Hematopoietic multipotent progenitor cell treated with erythropoietin and hydrocortisone succinate and interleukin-3 and kit ligand, for 4 days (in vitro differentiated cells): ENCODE measurements at places on chromosomes 6 and 20.
A peak's percentile ranks its signal among the peaks of the same experiment; 100 is the strongest.

DNA sequence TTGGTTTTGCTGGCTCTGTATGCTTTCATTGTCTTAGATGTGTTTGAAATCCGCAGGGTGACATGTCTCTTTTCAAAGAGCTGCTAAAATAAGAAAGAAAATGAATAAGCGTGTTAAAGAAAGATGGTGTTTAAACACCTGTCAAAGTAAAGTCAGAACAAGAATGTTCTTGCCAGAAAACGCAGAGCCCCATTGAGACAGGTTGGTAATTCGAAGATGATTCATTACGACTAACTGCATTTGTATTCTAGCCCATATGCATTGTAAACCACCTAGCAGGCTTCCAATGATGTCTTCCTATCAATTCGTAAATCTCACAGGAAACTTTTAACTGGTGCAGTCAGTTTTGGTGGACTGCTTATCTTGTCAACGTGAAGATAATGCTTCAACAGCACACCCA lies 16.8 kb downstream of the PHACTR2 start:
- no peak for DNase-seq

DNA sequence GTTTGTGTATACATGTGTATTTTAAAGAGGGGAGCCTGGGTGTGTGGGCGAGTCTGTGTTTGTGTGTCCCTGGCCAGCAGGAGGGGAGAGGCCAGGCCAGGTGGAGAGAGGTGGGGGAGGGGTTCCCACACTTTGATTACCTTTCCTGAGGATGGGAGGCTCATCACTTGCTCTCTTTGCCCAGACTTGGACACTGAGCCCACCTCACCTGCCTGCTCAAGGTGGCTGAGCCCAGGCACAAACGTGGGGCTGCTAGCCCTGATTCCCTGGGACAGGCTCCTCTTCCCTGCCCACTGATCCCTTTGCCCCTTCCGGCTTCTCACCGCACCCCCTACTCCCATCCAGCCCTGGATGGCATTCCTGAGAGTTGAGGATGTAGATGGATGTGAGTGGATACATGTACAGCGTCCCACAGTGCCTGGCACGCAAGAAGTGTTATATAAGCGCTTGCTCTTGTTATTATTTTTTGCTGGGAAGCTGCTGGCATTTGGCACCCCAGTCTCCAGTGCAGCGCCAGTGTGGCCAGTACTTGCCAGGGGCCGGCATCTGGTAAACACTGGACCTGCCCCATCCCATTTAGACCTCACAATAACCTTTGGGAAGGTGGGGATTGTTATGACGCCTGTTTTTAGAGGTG lies 2.7 kb downstream of the CEBPB start:
- DNase-seq, result no peak

DNA sequence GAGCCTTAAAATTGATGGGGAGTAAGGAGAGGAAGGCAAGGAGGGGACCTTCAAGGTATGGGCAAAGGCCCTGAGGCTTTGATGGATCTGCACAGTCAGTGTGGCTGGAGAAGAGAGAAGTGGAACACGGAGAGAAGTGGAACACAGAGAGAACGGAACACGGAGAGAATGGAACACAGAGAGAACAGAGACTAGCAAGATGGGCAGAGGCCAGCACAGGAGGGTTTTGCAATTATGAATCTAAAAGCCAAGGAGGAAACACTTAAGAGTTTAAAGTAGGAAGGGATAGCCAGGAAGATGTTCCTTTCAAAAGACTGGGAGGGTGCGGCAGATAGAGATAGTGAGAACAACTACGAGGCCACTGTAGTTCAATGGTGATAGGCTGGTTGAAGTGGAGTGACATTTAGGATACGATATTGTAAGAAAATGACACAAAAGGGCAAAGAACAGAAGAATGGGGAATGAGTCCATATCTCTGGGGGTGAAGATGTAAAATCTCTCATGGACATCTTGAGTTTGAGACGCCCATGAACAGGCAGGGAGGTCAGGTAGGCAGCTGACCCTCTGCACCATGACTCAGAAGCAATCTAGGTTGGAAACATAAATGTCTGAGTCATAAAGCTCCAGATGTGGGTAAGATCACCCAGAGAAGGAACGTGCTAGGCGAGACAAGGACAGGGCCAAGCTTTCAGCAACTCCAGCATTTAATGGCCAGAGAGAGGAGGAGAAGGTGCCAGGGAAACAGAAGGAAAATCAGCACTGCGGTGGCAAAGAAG lies 25.4 kb downstream of the ZMYND8 start:
- DNase-seq, result peak; percentile 82

DNA sequence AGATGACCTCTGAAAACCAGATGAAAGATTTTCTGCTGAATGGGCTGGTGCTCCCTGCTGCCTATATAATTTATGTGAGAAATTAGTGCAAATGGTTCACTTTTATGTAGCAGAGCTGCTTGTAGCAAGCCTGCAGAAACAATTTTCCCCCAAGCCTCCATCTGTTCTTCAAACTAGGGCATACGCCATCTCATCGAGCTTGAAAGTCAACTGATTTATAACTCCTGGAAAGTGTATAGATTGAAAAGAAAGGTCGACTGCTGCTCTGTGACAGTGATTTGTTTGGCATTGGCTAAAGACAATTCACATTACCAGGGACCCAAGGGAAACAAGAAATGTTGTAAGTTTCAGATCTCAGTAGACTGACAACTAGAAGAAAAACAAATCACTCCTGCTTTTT lies 93.3 kb downstream of the PACRG start:
- DNase-seq, result no peak

DNA sequence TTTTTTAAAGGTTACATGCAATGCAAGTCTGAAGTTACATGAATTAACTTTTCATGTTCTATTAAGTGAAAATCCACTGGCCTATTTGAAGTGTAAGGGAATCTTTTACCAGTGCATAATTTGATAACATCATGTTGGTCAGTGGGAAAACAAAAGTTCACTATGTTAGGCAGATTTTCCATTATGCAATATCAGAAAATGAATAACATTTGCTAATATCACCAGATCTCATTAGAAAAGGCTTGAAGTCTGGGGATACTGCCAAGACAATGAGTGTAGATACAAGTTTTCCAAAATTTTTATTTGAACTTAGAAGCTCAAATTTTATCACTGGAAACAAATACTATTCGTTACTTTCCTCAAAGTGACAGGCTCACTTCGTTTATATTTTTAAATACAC lies 296.4 kb upstream of the CDH4 start:
- no peak for DNase-seq

DNA sequence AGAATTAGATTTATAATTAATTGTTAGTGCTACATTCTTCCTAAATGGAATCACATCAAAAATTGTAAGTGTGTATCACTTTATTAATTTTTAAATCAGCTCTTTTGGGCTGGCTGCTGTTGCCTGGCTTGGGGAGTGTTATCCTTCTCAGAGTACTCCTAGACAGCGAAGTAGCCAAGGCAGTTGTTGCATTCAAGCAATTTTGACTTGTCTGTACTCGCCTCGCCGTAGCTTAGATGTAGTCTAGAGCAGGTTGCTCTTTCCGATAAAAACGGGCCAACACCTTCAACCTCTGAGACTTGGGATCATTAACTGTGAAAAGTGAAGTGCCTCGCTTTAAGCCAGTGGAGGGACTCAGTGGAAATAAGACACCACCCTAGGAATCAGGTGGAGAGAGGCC lies 151.3 kb downstream of the FARS2 start:
- no peak for DNase-seq

DNA sequence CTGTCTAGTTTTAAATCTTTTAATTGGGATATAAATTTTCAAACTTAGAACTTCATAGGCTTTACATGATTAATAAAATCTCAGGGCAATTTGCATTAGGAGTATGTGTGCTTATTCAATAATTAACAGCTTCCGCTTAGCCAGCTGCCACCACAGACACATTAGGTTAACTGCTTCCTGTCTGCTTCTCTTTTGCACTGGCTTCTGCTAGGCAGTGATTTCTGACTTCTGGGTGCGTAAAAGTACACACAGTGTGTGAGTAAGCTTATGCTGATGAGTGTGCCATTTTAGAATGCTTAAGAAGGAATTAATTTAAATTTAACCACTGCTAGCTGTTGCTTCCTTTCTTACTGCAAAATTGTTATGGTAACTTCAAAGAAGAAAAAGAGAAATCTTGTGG lies 73.9 kb downstream of the F13A1 start:
- peak; percentile 39 for DNase-seq

GRCh38 chr6:128882991-128883611 lies at the start of gene LAMA2:
Gene LAMA2 (plus strand): TSS chr6:128883138. CDS start chr6:128883246, 108 bp downstream.
- peak; percentile 3 for DNase-seq

DNA sequence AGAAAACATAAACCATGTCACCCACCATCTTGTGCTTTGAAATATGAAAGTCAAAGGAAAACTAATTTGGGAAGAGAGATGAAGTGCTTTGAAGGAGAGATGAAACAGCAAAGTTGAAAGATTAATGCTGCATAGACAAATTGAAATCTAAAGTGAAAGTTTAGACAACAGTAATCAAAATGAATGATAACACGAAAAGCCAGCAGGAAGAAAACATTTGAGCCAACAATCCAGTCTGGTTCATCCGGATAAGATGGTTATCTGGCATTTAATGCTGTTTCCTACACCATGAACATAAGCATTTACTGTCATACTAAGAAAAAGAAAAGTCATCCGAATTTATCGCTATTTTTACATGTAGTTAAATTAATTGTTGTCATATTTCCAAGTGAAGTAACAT lies 595 bp downstream of the HAO1 start:
- DNase-seq, result peak; percentile 7

- DNase-seq, result no peak
Observed at GRCh38 chr20:43514648-43514999, 7.1 kb downstream of the L3MBTL1 start.

GRCh38 chr6:18207949-18208348 lies 52.7 kb downstream of the KDM1B start:
- DNase-seq, result no peak

- no peak for DNase-seq
Observed at GRCh38 chr6:109770779-109771178, 79.7 kb downstream of the FIG4 start.

DNA sequence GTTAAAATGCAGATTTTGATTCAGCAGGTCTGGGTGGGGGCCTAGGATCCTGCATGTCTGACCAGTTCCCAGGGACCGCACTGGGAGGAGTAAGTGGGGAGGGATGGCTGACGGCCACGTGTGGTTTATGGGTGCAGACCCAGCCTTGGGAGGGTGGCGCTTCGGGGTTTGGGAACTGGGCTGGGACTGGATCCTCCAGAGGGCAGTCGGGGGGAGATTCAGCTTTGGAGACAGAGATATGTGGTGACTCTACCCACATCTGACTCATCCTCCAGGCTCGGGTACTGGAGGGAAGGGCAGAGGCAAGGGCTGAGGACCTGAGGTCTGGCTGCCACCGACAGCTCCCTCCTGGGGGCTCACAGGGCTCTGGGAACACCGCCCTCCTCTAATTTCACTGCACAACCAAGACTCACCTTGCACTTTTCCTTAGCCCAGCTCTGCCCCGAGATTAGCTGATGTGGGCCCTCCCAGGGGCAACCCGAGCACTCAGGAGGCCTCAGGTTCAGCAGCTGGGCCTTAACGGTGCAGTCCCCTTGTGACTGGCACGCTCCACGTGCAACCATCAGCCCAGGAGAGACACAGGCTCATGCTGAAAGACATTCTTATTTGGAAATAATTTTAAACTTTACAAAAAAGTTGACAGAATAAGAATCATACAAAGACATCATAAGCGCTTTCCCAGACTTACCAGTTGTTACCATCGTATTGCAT lies 172.8 kb upstream of the PMEPA1 start:
- no peak for DNase-seq

DNA sequence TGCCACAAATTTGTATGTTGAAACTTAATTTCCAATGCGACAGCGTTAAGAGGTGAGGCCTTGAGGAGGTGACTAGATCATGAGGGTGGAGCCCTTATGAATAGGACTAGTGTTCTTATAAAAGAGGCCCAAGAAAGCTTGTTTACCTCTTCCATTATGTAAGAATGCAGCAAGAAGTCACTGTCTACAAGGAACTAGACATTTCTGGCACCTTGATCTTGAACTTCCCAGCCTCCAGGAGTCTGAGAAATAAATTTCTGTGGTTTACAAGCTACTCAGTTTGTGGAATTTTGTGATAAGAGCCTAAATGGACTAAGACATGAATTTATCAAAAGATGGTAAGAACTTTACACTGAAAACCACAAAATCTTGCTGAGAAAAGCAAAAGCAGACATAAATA lies 173.6 kb upstream of the SGK1 start:
- no peak for DNase-seq

DNA sequence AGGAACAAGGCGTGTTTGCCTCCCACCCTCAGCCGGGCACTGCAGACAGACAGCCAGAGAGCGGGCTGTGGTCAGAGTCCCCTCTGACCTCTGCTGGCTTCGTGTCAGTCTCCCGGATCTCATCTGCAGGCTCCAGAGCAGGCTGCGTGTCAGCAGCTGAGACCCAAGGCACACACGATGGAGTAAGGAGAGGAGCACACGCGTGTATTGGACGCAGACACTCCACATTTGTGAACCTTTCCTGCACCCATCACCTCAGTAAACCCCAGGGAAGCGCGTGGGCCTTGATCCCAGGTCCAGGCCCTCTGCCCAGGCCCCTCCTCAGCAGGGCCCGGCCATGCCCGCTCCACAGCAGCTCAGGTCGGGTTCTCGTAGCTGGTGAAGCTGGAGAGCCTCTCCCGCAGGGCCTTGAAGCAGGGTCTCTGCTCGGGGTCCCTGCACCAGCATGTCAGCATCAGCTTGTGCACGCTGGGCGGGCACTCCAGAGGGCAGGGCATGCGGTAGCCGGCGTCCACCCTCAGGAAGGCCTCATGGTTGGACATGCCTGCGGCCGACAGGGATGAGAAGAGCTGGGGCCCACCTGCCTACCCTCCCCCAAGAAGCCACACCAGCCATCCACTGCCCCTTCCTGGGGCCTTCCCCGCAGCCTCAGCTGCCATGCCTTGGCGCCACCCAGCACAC lies 7.9 kb downstream of the PTK6 start:
- DNase-seq, result no peak

GRCh38 chr6:79630883-79631692 lies at the start of gene SH3BGRL2:
Gene SH3BGRL2 (plus strand): TSS chr6:79631329. CDS start chr6:79631462, 133 bp downstream.
- peak; percentile 92 for DNase-seq

DNA sequence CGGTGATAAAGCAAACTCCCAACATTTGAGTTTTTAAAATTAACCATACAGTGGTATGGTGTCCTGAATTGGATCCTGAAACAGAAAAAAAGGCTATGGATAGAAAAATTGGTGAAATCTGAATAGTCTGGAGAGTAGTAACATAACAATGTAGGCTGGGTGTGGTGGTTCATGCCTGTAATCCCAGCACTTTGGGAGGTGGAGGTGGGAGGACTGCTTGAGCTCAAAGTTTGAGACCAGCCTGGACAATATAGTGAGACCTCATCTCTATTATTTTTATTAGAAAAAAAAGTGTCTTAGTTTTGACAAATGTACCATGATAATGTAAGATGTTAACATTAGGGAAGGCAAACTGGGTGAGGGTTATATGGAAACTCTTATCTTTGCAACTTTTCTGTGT lies 11.0 kb downstream of the EEF1A1 start:
- no peak for DNase-seq

- DNase-seq, result peak; percentile 69
Observed at GRCh38 chr6:36139431-36139830, 9.1 kb downstream of the MAPK13 start.

GRCh38 chr6:45445749-45446549 lies 68.2 kb upstream of the SUPT3H start:
- peak; percentile 96 for DNase-seq
